ENCODE measurements at places on chromosomes 3 and 15.

DNA sequence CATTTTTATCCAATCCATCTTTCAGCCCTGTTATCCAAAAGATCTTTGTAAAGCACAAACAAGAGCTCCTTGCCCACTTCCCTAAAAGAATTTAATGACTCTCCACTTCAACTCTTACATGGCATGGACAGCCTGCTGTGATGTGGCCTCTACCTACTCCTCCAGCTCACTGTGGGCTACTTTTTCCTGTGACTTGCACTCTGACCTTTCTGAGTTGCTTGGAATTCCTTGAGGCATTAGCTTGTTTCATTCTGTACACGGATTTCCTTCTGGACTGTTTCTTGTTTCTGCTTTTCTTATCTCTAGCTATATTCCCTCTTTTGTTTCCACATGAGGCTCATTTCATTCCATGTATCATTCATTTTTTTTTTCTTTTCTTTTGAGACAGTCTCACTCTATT is 15.2 kb downstream of the QTRT2 start:
- DNase-seq: no peak

GRCh38 chr3:100548053-100548452 is 55.6 kb downstream of the TMEM45A start:
- no peak for DNase-seq

DNA sequence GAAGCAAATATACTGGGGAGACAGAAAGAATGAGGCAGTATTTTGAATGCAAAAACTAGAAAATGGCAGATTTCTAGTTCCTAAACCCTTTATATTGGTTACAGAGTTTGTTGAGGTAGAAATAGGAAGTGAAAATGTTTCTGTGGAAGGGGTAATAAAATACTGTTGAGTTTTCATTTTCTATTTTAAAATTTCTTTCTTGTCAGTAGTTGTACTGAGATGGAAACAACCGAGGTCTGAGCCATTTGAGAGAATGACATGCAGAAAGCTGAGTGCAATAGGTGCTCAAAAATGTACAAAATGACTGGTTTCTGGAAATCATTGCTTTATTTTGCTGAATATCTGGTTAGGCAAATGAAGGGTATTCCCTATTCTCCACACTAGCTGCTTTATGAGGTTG is 361.4 kb downstream of the CHL1 start:
- no peak for DNase-seq

- no peak for DNase-seq
Measured at GRCh38 chr3:179196098-179196497, 47.9 kb downstream of the PIK3CA start.

DNA sequence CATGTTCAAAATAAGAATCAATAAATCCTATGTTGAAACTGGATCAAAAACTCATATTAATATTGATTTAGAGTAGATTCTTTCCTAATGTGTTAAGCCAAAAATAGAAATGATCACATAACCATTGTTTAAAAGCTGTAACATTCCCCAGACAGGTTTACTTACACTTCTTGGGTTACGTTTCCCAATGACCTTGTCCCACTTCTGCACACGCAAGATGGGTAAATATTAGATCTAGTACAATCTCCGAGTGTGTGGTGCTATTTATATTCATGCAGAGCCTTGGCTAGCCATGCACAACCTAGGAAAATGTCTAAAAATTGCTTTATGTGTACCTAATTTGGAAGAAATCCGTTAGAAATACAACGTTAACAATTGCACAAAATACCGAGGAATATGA is 39.6 kb downstream of the ERC2 start:
- no peak for DNase-seq

DNA sequence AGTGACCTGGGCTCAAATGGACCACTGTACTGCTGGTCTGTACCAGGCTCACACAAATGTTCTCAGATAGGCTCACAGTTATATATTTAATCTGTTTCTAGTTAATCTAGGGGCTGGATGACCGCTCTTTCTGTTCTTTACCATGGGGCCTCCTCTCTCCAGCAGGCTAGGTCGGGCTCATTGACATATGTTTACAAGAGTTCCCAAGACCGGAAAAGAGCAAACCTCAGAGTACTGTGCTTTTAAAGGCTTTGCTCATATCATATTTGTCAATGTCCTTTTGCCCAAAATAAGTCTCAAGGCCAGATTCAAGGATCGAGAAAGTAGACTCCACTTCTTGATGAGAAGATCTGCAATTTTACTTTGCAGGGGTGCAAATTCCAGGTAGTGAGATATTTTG is 348.0 kb upstream of the EPHA6 start:
- DNase-seq: no peak

GRCh38 chr15:49185473-49185872 is 15.4 kb downstream of the GALK2 start:
- DNase-seq: no peak

- no peak for DNase-seq
Measured at GRCh38 chr15:52109559-52110451, 2.8 kb downstream of the BCL2L10 start.

DNA sequence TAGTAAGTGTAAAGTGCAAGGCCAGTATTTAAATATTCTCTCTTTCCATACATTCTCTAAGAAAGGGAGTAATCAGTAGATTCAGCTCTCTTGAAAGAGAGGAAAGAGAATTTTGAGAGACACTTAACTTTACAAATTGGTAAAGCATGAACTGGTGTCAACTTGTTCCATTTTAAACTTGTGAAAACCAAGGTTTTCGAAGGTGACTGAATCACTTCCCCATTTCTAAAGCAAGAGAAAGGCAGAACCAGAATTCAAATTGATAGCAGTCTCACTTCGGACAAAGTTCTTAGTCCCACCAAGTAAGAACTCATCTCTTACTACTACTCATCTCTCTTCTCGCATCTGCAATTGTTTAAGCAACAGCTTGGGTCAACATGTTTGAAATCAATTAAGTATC is 22.4 kb downstream of the TJP1 start:
- DNase-seq: no peak

GRCh38 chr3:149274220-149274619 is 52.6 kb upstream of the CP start:
- no peak for DNase-seq

GRCh38 chr15:29570948-29571791 is 251.1 kb downstream of the TJP1 start:
- peak; percentile 13 for DNase-seq

DNA sequence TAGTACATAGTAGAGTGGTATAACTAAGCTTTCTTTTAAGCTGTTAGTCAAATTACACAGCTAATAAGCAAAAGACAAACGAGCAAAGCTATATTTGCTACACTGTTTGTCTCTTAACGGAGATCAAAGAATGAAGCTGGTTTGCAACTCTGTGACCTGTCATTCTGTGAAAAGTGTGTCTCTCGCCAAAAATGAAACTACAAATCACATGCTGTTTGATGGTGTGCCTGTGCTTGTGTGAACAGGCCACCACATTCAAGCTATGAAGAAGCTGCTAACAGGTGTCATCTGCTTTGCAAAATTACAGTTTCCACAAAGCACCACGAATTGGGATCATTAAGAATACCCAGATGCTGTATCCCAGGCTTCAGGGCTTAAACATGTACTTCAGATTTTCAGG is 667.8 kb upstream of the NAALADL2 start:
- DNase-seq: no peak

DNA sequence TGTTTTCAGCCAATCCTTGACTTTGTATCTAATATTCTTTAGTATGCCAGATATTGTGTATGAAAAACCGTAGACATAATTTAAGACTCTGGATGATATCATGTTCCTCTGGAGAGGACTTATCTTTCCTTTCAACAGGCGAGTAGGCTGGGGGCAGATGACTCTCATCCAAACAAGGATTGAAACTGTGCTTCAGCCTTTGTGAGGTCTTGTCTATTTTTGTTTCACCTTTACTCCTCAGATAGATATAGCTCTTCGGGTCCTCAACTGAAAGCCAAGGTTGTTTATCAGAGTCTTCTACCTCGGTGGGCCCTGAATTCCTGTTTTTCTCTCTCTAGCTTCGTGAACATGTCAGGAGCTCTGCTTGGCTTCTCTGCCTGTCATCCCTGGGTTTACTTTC is 66.0 kb downstream of the C3orf20 start:
- DNase-seq: no peak

DNA sequence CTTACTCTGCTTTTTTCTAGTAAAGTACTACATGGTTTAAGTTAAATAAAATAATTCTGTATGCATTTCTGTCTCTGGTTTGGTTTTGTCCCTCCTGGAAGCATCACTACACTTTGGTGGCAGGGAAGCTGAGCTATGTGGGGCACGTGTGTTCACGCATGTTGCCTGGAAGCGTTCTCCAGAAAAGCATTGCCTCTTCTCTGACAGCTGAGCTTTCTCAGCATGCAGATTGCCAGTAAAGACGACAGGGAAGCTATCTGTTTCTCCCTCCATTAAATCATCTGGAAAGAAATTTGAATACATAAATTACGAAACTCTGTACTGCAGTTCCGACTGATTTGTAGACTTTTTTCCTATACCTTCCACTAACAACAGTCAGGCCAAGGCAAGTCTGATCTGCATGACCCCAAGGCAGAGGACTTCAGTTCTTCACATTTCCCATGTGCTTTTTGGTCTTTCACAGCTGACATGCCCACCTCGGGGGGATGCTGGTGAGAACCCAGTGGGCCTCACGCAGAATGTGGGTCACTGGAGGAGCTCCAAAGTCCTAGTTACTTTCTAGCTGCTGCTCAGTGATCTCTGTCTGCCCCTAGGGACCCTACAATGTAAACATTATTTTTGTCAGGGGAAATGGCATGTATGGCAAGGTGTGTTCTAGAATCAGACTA is 43.0 kb downstream of the PGPEP1L start:
- DNase-seq: no peak

- DNase-seq: no peak
Measured at GRCh38 chr3:122094125-122094524, 39.0 kb downstream of the CD86 start.

GRCh38 chr3:104510131-104510849 is 856.4 kb upstream of the ALCAM start:
- DNase-seq: no peak

DNA sequence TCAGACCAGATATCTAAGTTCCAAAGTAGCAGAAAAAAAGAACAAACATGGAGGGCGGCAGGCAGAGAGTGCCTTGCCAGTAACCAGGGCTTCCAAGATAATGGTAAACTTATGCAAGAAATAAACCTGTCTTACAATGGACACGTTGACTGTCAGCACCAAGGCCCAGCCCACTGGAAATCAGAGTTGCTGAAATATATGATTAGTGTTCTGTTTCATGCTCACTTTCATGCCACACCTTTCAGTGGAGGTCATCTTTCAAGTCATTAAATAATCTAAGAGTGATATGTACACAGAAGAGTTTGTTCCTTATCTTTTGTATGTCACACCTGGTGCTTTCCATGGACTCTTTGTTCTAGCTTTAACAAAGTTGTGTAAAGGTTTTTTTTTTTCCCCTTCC is 358.1 kb downstream of the MECOM start:
- DNase-seq: no peak

- DNase-seq: no peak
Measured at GRCh38 chr3:129105862-129106261, 15.7 kb downstream of the RAB43 start.

- no peak for DNase-seq
Measured at GRCh38 chr3:178880274-178880673, 191.3 kb downstream of the ZMAT3 start.
